Lung (tissue), 17 donors: ENCODE measurements at places on chromosomes 6 and 20. TPM values are rescaled to one million over a fixed set of nuclear protein-coding genes. Genes with fewer than 3 reads are reported as not detected.

Gene PRKN
- 11.2 TPM for total RNA-seq

Gene HLA-DOB
- 1.4 TPM for total RNA-seq

Gene LTA
- 1.2 TPM for total RNA-seq

Gene GCNT2
- total RNA-seq: 57.4 TPM

Gene TMEM244
- not detected for total RNA-seq

Gene BMP6
- total RNA-seq: 7.5 TPM

Gene ARMC2
- 16.5 TPM for total RNA-seq

Gene SLC52A3
- 2.7 TPM for total RNA-seq

Gene SLC26A8
- total RNA-seq: 0.34 TPM

Gene BTN2A1
- 20.0 TPM for total RNA-seq

Gene RAB44
- total RNA-seq: 1.2 TPM

Gene FNDC11
- 2.6 TPM for total RNA-seq

Gene RBM38
- 38.6 TPM for total RNA-seq

Gene SRMS
- not detected for total RNA-seq

Gene PPP1R14C
- 20.1 TPM for total RNA-seq

Gene PKHD1
- total RNA-seq: 0.15 TPM

Gene EPHA7
- total RNA-seq: 1.2 TPM

Gene TINAG
- not detected for total RNA-seq

Gene TNFRSF6B
- total RNA-seq: 19.8 TPM

Gene ENPP1
- total RNA-seq: 1.2 TPM

Gene PRR18
- total RNA-seq: 1.3 TPM

Gene ZNF391
- total RNA-seq: 4.2 TPM

Gene OTOR
- total RNA-seq: not detected

Gene GRIK2
- 5.1 TPM for total RNA-seq

Gene MMS22L
- total RNA-seq: 27.0 TPM

Gene ATAT1
- total RNA-seq: 10.1 TPM

Gene CNKSR3
- total RNA-seq: 14.5 TPM

Gene MYMX
- not detected for total RNA-seq

Gene RSPO4
- 1.00 TPM for total RNA-seq

Gene RRAGD
- total RNA-seq: 12.7 TPM

Gene TRIM40
- not detected for total RNA-seq

Gene ZSWIM3
- total RNA-seq: 5.2 TPM

Gene RAB32
- total RNA-seq: 22.5 TPM

Gene TRDN
- not detected for total RNA-seq

Gene TGIF2
- 32.8 TPM for total RNA-seq
